Neural progenitor cell (in vitro differentiated cells): ENCODE measurements at places on chromosomes 1 and 21.

- no peak for DNase-seq
Observed at GRCh38 chr1:179754041-179754624, 11.0 kb downstream of the FAM163A start.

DNA sequence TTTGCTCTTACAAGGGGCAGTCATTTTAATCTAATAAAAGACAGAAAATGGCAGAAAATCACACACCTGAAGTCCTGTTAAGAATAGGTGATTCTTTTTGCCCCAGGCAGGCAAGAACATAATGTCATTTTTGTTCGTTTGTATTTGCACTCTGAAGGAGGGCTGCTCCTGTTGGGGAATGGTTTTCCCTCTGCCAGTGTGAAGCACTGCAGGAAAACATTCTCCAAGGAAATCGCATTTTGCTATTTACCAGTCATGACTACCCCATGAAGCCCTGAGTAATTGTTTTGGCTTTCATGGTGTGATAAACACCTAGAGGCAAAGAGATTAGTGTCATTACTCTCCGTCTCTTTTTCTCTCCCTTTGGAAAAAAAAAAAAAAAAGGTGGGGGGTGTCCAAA lies 345.5 kb downstream of the NTNG1 start:
- DNase-seq, result peak; percentile 5

DNA sequence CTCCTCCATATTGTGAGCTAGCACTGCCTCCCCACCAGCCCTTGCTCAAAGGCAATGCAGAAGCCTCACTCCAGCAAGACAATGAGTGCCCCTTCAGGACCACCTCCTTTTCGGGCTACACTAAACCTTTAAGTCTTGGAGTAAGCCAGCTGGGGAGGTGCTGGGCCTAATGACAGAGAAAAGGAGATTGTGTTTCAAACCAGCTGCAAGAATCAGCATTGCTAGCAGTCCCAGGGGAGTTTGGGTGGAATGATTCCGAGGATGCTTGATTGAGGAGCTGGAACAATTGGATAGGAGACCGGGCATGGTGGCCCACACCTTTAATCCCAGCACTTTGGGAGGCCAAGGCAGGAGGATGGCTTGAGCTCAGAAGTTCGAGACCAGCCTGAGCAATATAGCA lies 54.1 kb upstream of the GPR37L1 start:
- peak; percentile 55 for DNase-seq

DNA sequence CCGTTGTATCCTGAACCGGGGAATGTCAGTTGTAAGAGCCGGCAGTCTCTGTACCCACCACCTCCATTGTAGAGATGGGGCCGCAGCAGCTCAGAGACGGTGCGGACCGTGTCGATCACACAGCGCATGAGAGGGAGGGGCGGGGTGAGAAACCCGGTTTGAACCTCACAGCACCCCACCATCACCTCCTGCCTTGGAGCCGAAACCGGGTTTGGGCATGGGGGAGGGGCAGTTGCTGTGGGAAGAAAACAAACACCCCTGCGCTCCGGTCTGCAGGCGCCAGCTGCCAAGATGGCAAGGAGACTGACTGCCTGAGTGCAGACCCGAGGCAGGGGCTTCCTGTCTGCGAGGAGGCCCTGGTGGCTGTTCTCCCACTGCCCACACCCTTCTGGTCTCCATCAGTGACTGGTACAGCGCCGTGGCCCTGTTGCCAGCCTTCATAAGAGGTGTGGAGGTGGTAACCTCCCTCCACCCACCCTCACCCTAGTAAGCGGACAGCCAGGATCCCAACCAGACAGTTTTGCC lies 69.2 kb upstream of the SSBP3 start:
- DNase-seq, result peak; percentile 46

GRCh38 chr1:76330991-76331603 lies 256.6 kb downstream of the ST6GALNAC3 start:
- peak; percentile 65 for DNase-seq

DNA sequence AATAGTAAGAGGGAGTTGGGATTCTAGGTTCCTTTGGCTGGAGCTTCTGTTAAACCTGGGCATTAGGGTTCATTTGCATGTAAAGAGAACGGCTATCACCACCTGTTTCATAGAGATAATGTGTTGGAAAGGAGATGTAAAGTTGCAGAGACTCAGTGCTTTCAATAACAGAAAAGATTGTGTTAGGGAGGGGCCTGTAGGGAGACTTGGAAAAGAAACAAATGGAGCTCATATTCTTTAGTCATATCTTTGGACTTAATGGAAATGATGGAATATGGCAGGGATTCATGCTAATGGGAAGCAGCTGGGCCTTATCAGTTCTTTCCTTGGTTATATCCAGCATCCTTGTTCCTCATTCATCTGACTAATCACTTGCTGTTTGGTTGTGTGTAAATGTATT lies 144.9 kb downstream of the CD247 start:
- DNase-seq, result no peak

GRCh38 chr21:37554661-37555379 lies 188.2 kb downstream of the DYRK1A start:
- no peak for DNase-seq
